Activated T-cell treated with anti-CD3 and anti-CD28 coated beads, Interleukin-2, amount 50 U/mL, for 48 hours (primary cell): ENCODE measurements at places on chromosomes 4 and X.

- no peak for DNase-seq
Measured at GRCh38 chr4:53777244-53777984, 186.1 kb upstream of the LNX1 start.

GRCh38 chr4:156998500-156999174 lies 27.0 kb upstream of the PDGFC start:
- no peak for DNase-seq

- DNase-seq = no peak
Measured at GRCh38 chr4:161936625-161937550, 226.9 kb downstream of the FSTL5 start.

- DNase-seq = no peak
Measured at GRCh38 chr4:35982318-35982717, 262.0 kb downstream of the ARAP2 start.

DNA sequence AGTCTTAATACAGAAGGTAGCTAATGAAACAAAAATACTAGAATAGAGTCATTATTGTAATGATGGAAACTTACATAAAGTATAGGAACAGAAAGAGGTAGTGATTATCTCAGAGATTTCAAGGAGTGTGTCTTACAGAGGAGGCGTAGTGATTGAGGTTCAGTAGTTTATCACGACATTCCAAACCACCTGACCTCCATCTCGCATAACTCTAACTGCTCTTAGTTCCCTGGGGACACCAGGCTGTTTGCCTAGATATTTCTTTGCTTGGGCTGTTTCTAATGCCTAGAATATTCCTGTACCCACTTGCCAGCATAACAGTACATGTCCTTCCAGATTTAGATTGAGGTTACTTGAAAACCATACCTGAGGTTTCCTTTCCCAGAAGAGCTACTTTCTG lies 29.1 kb downstream of the STAG2 start:
- no peak for DNase-seq

DNA sequence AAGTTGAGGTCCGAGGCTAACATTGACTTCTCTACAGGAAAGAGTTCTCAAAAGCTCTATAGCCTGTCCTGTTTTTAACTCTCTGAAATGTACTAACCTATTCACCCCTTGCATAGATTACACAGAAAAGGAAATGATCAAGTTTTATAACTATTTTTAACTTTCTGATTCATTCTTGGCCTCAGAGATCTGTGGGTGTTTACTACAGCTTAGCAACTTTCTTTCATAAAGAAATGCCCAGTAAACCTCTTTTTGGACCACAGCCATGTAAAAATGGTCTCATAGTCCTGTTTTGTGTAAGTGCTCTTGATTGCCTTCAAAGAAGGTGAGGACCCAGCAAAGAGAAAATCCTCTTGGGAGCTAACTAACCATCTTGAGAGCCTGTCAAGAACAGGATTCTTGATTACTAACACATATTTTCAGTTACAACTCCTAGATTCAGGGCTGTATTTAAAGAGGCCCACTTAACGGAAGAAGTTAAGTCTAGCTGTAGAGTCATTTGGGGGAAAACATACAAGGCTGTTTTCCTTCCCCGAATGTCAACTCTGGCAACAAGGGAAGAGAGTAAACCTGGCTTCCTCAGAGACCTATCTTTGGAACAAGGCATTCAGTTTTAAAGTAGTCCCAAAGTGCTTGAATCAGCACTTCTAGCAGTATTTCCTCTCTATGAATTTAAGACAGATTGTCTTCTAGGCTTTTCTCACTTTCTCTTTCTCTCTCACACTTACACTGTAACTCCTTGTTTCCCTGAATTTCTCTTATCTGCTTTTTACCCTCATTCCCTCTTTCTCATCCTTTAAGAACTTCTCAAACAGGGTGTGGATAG lies 78.2 kb downstream of the IL21 start:
- DNase-seq = no peak

DNA sequence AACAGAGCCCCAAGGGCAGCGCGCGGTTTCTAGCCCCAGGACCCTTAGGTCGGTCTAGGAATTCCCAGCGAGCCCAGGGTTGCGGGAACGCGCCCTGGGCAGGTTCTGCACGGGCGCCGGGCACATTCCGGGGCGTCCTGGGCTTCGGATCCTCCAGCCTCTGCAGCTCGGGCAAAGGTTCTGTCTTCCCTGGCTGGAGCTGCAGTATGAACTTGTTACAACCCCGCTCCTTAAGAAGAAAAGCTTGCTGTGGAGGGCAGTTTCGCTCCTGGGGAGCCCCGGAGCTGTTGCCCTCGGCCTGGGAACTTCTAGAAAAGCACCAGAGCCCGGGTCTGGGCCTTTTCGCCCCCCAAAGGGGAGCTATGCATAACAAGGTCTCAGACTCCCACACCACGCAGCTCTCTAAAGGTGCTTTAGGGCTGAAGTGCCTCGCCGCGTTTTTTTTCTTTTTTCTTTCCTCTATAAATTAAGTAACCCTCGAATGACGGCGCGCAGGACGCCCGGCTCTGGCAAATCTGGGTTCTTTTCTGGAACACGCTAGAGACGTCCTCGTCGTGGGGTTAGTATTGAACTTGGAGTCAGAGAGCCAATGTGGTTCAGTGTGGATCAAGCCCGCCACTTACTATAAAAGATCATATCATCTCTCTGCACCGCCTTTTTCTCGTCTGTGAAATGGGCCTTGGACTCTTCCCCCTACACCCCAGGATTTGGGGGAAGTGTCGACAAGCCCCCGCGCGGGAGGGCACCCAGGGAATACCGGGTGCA lies 5.7 kb downstream of the MSX1 start:
- DNase-seq = peak; percentile 24

DNA sequence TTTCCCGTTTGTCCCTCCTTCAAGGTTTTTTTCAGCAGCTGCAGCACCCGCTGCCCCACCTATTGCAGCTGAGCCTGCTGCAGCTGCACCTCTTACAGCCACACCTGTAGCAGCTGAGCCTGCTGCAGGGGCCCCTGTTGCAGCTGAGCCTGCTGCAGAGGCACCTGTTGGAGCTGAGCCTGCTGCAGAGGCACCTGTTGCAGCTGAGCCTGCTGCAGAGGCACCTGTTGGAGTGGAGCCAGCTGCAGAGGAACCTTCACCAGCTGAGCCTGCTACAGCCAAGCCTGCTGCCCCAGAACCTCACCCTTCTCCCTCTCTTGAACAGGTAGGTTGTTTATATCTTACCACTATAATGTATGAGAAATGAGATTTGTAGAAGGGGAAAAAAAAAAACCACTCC lies 4.5 kb downstream of the PRR27 start:
- DNase-seq = no peak

GRCh38 chr4:10730590-10730989 lies 46.0 kb upstream of the CLNK start:
- DNase-seq = no peak

DNA sequence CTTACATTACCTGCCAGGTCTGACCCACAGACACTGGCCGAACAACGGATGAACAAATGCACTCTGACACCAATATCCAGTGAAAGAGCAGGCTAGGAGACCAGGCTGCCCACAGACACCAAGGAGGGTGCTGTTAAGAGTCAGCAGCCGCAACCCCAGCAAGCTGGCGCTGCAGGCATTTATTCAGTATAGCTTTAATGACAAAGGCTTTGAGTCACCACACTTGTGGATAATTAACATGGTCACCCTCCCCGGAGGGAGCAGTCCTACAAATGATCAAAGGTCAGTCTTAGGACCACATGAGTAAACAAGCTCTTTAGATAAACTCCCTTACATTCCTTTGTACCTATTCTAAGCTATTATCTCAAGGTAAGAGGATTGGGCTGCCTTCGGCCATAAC lies 368.5 kb upstream of the GRID2 start:
- no peak for DNase-seq

DNA sequence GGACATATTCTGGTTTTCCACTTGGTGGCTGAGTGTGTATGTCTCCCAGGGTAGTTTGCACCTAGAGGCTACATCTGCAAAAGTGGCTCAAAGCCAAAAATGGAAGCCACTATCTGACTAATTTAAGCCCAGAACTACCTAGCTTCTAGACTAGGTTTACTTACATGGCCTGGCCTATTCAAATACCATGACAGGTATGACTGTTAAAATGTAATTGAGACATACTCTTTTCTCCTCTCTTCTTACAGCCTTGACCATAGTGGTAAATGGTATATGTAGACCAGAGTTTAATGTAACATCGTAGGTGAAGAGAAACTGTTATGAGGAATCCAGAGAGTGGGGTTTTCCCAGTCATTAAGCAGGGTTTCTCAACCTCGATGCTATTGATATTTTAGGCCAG lies 2.6 kb upstream of the TRPC5 start:
- DNase-seq = no peak

DNA sequence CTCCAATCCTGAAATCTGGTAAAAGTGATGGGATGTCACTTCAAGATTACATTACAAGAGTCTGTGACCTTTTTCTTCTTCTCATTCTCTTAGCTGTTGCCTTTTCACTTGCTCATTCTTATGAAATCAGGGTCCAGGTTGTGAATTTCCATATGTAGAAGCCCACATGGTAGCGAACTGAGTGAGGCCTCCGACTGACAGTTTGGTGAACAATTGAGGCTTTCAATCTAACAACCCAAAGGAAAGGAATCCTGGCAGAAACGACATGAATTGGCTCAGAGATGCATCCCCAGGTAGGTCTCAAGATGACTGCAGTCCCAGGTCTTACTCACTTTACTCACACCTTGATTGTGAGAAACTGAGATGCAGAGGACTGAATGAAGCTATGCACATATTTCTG lies 203.4 kb upstream of the FAT4 start:
- DNase-seq = no peak

DNA sequence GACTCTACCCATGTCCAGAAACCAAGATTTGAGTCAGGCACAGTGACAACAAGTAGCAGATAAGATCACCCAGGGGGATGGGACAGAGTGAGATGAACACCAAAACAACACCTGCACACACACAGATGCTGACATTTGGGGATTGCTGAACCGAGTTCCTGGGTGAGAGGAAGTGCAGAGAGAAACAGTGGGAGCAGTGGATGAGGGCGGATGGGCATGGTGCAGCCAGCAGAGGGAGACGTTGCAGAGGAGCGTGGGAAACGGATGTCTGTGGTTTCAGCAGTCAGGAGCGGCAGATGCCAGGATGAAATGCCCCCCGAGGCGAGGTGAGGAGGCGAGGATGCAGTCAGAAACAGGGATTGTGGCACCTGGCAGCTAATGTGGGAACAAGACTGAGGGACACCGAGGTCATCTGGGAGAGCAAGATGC lies 78.6 kb upstream of the STS start:
- DNase-seq = peak; percentile 34

- no peak for DNase-seq
Measured at GRCh38 chr4:62901101-62901500, 1508.1 kb downstream of the TECRL start.

- DNase-seq = no peak
Measured at GRCh38 chrX:50198348-50198747, 2.5 kb downstream of the AKAP4 start.

- DNase-seq = no peak
Measured at GRCh38 chr4:104424475-104424941, 70.2 kb downstream of the CXXC4 start.

DNA sequence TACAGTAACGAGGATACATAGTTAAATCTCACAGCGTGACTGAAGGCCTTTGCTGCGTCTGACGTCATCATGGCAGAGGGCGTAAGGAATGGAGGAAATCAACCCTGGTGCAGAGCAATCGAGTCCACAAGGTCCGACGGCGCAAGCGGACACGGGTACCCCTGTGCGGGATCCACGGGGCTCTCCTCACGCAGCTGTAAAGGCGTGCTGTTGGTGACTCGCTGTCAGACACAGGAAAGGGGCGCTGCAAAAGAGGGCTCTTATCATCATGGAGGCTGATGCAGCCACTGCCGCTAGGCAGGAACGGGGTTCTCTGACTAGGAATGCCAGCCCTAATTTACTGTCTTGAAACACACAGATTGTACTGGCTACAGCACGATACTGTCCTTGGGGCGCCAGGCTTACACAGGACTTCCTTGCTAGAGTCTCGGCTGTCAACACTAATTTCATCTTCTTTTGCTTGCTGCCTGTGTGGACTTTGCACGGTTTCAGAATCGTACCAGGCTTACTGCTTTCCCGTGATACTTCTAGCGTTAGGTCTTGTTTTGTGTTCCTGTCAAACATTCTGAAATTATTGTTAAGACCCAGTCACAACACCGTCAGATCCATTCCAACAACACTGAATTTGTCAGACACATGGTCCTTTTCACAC lies 13.6 kb downstream of the RNF212 start:
- no peak for DNase-seq

DNA sequence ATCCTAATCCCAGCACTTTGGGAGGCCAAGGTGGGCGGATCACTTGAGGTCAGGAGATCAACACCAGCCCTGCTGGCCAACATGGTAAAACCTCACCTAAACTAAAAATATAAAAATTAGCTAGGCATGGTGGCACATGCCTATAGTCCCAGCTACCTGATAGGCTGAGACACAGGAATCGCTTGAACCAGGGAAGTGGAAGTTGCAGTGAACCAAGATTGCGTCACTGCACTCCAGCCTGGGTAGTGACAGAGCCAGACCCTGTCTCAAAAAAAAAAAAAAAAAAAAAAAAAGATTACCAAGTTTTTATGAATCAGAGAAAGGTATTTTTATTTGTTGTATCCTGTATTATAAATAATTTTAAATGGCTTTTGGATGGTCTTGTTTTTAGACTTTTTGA lies 15.1 kb downstream of the TRAPPC11 start:
- DNase-seq = no peak

DNA sequence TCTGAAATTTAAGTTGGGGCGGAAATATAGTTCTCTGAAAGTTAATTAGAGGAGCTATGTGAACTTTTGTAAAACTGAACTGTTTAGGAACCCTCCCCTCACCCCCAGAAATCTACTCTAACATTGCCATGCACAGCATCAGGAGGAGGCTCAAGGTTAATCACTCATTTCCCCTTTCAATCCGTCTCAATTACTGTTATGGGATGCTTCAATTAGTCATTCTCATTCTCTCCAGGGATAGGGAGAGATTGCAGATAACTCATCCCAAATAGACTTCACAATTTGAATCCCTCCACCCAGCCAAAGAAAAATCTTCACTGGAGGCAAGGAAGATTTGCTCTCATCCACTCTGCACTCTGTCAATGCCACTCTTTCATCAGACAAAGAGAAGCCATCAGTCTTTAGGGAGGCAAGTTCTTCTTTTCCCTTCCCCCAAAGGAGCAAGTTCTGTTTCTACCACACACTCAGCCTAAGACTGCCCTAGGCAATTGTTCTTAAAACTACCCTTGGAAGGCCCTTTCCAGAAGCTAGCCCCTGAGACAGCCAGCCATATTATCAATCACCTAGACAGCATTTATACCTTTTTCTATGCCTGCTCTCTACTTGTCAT lies 140.4 kb downstream of the SLC10A7 start:
- DNase-seq = no peak
